ENCODE measurements at places on chromosomes 5 and 9.
A peak's percentile ranks its signal among the peaks of the same experiment; 100 is the strongest.

DNA sequence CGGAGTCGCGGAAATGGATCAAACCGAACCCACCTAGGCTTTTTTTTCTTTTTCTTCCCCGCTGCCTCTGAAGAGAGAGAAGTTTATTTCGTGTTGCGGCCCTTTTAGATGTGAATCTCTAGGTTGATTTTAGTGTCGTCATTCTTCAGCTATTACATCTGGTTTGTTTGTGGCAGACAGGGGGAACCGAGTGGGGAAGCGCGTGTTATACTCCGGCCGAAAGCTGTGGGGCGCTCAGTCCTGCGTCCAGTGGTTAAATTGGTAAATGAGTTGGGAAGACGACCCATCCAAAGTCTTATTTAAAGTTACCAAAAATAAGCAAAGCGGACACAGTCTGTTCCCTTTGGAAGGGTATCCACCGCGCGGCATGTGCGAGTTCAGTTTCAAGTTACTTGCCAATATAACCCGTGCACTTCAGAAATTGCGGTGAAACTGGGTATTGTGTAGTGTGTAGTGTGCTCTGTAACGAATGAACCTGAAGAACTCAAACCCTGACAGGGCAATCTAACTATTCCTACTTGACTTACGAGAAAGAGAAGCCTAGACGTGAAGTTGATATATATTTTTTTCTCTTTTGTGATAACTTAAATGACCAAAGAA lies 1.3 kb downstream of the MAN2A1 start:
- DNase-seq, result peak; percentile 52

- DNase-seq, result no peak
Observed at GRCh38 chr5:10133830-10134229, 115.9 kb downstream of the ATPSCKMT start.

DNA sequence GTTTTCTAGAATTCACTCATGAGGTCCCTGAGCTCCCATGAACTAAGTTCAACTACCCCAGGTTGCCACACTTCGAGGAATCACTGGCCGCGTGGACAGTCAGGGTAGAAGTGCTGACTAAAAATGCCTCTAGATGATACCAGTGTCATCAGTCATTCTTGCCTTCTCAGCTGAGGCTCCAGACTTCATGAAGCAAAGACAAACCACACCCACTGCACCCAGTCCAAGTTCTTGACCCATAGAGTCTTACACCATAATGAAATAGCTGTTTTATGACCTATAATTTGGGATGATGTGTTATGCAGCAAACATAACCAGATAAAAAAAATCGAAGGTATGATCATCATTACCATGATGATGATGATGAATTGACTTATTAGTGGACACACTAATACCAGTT lies 632.9 kb upstream of the TLE4 start:
- DNase-seq, result no peak

- no peak for DNase-seq
Observed at GRCh38 chr9:81150016-81150625, 539.2 kb downstream of the TLE1 start.

DNA sequence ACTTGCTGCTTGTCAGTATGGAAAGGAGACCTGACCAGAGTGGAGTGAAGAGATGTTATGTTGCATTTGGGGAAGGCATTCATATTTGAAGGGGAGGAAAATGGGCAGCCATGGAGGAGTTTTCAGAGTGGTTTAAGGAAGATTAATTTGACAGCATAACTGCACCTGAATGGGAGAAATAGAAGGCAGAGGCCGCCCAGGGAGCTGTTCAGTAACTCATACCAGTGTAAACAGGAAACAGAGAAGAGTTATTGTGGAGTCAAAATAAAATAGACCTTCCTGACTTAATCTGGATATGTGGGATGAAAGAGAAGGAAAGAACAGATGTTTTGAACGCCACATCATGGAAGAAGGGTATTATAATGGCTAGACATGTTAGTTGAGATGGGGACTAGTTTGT lies 13.4 kb downstream of the SLC44A1 start:
- no peak for DNase-seq
